Activated T-cell treated with anti-CD3 and anti-CD28 coated beads for 4 hours (primary cell): ENCODE measurements at places on chromosomes 5 and 9.

DNA sequence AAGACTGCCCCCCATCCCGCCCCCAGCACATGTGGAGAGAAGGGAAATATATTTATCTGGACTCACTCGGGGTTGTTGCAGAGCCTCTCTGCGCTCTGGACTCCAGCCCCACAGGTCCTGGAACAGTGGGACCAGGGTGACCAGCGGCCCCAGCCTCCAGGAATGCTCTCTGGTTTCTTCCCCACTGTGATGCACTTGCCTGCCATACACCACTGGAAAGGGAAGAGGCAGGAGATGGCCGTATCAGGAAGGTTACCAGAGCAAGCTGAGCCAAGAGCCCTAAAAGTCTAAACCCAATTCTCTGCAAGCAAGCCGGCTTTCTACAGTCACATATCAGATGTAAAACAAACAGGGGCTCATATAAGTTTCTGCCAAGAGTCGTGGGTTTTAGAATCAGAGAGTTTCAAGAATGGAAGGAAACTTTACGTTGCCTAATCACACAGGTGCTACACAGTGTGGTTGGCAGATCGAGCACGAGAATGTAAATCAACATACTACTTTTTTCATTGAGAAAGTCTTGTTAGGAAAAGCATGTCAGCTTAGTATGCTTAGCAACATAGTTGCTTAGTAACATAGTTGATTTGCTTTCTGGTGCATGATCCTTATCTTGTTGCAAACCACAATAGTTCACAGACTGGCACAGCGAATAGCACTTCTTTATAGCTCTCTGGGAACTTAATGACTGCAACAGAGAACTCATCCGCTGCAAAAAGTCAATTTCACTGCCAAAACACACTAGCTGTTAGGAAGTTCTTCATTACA is 201.2 kb downstream of the TARS1 start:
- no peak for DNase-seq

- DNase-seq, result no peak
Measured at GRCh38 chr5:9549941-9550340, 4.1 kb upstream of the SEMA5A start.

DNA sequence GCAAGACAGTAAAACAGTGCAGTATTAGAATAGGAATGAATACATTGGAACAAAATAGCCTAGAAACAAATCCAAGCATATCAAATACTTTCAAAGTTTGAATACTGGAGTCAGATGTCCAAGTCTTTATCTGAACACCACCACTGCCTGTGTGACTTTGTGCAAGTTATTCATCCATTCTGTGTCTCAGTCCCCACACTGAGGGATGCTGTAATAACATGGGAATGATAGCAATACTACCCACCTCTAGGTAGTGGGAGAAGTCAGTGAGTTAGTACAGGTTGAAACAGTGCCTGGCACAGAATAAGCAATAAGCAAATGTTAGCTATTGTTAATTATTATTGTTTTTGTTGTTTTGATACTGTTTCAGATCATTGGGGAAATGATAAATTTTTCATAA is 130.9 kb downstream of the SUSD1 start:
- DNase-seq, result no peak

DNA sequence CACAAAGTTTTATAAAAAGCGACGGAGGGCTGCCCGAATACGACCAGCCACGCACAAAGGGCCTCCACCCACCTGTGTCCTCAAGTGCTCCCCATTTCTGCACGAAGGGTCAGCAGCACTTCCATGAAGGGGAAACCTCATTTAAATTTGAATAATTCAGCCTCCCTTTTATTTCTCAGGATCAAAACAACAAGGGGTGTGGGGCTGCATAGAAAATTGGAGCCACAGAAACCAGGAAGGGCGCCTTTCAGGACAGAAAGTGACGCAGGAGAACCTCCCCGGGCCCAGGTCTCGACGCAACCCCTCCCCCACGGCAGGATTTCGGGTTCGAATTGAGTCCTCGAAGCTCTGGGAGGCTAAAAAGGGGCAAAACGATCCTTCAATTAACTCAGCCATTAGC is 2.1 kb downstream of the NRARP start:
- DNase-seq, result no peak

- no peak for DNase-seq
Measured at GRCh38 chr9:15240927-15241326, 66.1 kb downstream of the TTC39B start.

DNA sequence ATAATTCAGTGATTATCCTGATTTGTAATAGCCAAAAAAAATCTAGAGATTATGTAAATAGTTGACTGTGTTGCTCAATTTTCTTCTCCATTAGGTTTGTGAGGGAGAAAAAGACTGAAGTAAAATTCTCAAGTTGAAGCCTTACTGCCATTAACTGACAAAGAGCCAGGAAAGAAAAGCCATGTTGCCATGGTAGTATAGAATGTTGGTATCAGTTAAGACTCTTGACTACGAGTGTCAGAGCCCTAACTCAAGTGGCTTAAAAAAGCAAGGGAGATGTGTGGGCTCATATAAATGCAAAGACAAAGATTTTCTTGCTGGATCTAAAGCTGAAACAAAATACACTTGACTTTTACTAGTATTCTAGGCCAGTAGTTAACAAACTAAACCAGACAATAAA is 571.7 kb downstream of the KCTD16 start:
- no peak for DNase-seq

DNA sequence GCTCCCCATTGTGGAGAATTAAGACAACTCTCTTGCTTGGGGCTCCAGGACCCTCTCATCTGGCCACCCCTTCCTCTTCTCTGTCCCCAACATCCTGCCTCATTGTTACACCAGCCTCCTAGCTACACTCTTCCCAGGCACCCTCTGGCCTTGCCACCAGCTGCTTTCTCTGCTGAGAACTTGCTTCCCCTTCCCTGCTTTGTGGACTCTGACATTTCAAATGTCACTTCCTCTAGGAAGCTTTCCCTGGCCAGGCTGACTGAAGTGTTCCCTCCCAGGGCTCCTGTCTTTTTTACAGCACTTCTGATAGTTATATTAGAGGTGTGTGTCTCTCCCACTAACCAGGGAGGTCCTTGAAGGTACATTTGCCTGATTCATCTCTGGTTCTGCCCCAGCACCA is 194.0 kb upstream of the KLF4 start:
- DNase-seq, result no peak
